ENCODE measurements at places on chromosomes 12 and 14.
A peak's percentile ranks its signal among the peaks of the same experiment; 100 is the strongest.

- peak; percentile 48 for DNase-seq
Measured at GRCh38 chr12:123905319-123905925, 67.2 kb downstream of the CCDC92 start.

DNA sequence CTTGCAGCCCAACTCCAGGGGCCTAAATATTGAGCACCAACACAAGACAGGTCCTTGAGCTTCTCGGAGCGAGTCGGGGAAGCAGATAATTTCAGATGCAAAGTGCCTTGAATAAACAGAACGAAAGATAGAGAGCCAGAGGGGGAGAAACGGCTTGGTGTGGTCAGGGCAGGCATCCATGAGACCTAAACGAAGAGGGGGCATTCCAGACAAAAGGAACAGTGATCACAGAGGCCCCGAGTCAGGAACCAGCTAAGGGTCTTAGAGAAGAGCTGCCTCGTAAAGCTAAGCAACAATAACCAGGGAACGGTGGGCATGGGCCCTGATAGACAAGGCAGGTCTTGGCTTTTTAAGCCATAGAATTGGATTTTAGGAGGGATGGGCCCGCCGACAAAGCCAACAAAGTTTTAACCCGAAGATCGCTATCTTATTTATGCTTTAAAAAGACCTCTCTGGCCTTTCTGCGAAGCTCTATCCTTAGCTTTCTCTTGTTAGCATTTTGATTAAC lies 421 bp upstream of the ACADS start:
- no peak for DNase-seq

DNA sequence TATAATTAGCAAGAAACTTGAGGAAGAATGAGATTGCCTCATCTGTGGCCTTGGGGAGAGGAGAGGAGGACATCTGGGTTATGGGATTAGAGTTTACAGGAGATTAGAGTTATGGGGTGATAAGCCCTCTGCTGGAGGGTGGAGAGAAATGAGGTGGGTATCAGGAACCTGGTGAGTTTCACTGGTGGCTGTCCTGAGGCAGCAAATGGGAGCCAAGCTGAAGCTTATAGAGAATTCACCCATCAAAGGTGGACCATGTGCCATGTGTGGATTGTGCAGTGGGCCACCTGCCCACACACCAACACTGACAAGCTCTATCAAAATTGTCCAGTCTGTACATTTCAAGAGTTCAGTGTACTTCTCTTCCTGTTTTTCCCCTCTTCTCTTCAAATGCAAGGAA lies 135.3 kb downstream of the AEBP2 start:
- no peak for DNase-seq

DNA sequence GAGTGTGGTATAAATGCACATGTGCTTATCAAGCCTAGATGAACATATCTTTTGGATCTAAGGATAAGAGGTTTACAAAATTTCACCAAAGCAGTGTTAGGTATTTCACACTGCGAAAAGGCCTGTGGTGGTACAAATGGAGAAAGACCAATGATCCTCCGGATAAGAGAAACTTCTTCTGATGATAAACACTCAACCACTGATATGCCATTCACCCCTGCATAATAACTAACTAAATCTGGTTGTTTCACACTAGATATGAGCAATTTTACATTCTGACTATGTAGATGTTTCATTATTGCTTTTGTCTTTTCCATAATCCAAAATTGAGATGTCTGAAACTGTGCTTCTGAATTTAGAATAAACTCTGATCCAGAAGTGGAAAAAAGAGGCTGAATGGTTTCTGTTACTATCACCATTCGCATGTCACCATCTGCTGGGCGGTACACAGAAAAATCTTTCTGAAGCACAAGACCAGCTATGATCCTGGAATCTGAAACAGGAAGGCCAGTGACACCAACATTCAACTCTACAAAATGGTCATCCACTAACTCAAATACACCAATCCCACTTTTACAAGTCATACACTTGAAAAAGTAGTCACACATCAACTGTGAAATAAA lies 1.3 kb downstream of the BBS10 start:
- DNase-seq, result no peak

DNA sequence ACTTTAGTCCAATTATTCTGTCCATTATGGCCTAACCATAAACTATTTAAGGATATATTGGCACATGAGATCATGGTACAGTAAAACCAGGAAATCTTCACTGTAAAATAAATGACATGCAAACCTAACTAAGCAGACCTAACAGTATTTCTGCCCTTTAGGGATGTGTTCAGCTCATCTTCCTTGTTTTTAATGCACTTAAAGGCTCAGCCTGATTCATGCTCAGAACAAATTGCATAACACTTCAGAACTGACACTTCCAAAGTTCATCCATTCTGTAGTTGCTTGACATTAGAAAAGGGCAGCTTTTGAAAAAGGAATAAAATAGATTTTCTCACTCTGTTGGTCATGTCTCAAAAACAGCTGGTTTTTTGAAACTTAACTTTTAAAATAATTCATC lies 708.5 kb downstream of the C12orf50 start:
- no peak for DNase-seq

GRCh38 chr14:94139421-94139820 lies 10.0 kb upstream of the IFI27L2 start:
- DNase-seq, result no peak

GRCh38 chr14:69485701-69486100 lies 1.2 kb downstream of the PLEKHD1 start:
- no peak for DNase-seq

DNA sequence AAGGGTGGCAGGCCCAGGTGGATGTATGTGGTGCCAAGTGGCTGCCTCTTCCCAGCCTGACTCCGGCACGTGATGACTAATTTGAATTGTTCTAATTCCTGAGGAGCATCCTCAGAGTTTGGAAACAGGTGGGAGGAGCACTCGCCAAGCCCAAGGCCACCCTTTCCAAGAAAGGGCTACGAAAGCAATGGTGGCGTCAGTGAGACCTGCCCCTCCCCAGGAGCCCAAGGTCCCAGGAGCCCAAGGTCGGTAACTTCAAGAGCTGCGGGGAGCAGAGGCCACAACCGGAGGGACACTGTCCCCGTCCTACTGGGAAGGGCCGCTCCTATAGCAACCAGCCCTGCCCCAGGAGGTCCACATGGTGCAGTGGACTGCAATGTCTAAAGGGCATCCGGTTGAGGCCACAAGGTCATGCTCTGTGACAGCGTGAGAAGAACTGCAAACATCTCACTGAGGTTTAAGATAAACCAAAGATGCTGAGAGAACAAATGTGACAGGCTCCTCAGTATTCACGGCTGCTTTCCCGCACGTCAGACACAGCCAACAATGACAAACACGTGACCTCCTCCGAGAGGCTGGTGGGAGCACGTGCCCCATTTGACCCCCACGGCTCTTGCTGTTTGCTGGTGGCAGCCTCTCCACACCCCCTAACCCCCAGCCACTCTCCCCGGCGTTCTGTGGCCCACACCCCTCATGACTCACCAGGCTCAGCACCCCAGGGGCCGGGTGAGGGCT lies 79.6 kb downstream of the ITPK1 start:
- no peak for DNase-seq

DNA sequence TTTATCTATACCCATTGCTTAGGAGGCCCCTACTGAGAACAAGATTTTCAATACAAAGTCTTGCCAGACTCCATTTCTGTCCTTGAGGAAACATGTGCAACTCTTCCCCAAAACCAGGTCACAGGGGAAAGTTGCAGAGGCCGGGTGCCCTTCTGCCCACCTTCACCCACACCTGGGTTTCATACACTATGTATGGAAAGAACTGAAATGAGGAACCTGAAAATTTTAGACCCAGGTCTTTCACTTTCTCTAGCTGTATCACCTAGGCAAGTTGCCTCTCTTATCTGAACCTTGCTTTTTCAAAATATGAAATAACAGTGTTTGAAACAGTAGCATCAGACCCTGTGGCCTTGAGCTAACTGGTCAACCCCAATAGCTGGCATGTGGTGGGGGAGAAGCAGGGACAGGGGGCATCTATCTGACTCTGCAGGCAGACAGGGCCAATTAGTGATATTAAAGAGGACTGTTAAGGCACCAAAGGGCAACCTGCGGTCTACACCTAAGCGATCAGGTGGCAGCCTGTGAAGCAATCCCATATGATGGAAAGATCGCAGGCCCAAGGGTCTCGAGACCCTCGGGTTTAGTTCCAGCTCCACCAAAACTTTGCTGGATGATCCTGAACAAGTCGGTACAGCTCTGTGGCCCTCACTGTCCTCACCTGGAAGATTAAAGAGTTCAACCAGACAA lies 346.5 kb downstream of the BCL11B start:
- DNase-seq, result no peak

- no peak for DNase-seq
Measured at GRCh38 chr14:33949411-33949893, 1.4 kb downstream of the EGLN3 start.

DNA sequence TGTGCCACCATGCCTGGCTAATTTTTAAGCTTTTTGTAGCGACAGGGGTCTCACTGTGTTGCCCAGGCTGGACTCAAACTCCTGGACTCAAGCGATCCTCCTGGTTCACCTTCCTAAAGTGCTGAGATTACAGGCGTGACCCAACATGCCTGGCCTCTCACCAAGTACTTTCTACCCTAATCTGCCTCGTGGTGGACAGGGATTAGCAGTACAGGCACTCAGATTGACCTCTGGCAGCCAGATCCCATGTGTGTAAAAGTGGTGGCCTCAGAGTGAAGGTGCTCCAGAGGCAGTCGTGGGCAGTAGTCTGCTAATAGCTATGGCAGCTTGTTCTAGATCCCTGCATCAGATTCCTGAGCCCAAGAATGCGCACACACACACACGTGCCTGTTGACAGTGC lies 30.9 kb downstream of the MTHFD1 start:
- DNase-seq, result no peak

DNA sequence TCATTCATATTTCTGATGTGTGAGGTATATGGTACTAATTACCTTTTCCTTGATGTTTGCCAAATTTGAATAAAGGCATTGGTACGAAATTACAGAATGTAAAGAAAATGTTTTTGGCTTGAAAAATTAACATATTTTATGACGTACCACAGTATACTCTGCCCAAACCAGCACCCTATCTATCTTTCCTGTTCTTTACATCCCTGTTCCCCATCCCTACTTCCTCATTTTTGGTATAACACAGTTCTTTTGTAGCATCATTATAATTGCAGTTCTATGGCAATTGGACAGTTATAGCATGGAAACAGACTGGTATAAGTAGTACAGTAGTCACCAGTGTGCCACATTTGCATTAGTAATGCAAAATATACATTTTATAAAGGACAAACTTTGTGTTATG lies 7.0 kb upstream of the CCT2 start:
- no peak for DNase-seq

GRCh38 chr14:62133776-62134550 lies 371.7 kb downstream of the SNAPC1 start:
- DNase-seq, result no peak

GRCh38 chr12:22255097-22255496 lies 79.4 kb downstream of the ST8SIA1 start:
- DNase-seq, result no peak

DNA sequence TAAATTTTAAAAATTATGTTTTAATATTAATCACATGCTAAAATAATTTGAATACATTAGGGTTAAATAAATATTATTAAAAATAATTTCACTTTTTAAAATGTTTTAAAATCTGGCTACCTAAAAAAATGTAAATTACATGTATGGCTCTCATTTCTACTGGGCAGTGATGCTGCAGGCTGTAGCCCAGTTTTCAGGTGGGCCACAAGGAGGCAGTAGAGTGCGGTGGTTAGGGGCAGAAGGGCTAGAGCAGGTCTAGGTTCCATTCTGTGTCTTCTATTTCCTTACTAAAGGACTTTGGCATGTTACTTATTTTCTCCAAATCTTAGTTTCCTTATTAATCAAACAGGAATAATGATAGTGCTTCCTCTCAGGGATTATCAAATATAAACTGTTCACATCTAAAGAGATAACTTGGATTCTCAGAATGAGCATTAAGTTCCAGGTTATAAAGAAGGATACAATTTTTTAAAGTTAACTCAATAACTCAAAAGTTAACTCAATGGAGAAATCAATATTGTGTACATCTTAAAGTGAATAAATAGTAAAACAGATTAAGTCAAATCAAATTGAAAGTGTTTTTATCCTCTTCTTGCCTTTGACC lies 54.9 kb upstream of the OVCH1 start:
- DNase-seq, result peak; percentile 52

DNA sequence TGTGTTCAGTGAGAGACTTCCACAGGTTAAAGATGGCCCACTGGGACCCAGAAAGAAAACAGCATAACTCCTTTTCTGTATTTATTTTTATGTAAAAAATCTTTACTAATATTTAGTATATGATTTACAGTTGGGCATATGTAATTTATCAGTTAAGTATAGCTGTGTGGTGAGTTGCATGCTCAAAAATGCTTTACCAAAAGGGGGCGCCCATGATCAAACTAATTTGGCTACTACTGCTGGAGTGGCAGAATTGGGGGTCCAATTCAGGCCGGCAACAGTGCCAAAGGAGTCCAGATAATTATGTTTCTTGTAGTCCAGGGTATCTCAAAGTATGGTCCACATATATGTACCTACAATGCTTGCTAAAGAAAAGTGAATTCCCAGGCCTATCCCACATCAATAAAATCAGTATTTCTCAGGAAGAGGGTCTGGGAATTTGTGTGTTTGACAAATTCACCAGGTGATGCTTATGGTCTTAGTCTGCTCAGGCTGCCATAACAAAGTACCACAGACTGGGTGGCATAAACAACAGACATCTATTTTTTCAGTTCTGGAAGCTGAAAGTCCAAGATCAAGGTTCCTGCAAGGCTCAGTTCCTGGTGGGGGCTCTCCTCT lies 152.0 kb downstream of the KTN1 start:
- peak; percentile 48 for DNase-seq

Measured in stimulated activated naive CD4-positive, alpha-beta T cell (primary cell).